Large intestine (tissue), 12 donors: ENCODE measurements at places on chromosomes 13 and 19. TPM values are rescaled to one million over a fixed set of nuclear protein-coding genes. Genes with fewer than 3 reads are reported as not detected.

FAM216B gene
- 0.15 TPM for polyA plus RNA-seq

POGLUT2 gene
- polyA plus RNA-seq, result 15.4 TPM

LRRC8E gene
- polyA plus RNA-seq, result 0.31 TPM

TUBB4A gene
- polyA plus RNA-seq, result 7.3 TPM

DNAAF3 gene
- polyA plus RNA-seq, result 0.99 TPM

EFNB2 gene
- 28.8 TPM for polyA plus RNA-seq

F10 gene
- 125 TPM for polyA plus RNA-seq

ZNF586 gene
- polyA plus RNA-seq, result 18.6 TPM

TBXA2R gene
- polyA plus RNA-seq, result 1.3 TPM

IQCN gene
- 5.5 TPM for polyA plus RNA-seq

NCR1 gene
- 1.1 TPM for polyA plus RNA-seq

PCSK4 gene
- 4.7 TPM for polyA plus RNA-seq

RNF225 gene
- not detected for polyA plus RNA-seq

NKPD1 gene
- 0.15 TPM for polyA plus RNA-seq

ZNF324B gene
- 5.2 TPM for polyA plus RNA-seq

EGLN2 gene
- polyA plus RNA-seq, result 61.6 TPM

FOSB gene
- polyA plus RNA-seq, result 250 TPM

NALCN gene
- 1.2 TPM for polyA plus RNA-seq

OR7D2 gene
- 0.03 TPM for polyA plus RNA-seq

CARD8 gene
- 40.9 TPM for polyA plus RNA-seq

USHBP1 gene
- 3.1 TPM for polyA plus RNA-seq

ZBTB7A gene
- polyA plus RNA-seq, result 34.1 TPM

PSG2 gene
- polyA plus RNA-seq, result not detected

ZNF534 gene
- polyA plus RNA-seq, result 0.40 TPM

CABP5 gene
- polyA plus RNA-seq, result not detected

CBARP gene
- 2.0 TPM for polyA plus RNA-seq

NPHS1 gene
- polyA plus RNA-seq, result 3.2 TPM

CEACAM7 gene
- polyA plus RNA-seq, result 0.09 TPM

CEACAM20 gene
- 2.6 TPM for polyA plus RNA-seq

COL4A1 gene
- 146 TPM for polyA plus RNA-seq

HCN2 gene
- polyA plus RNA-seq, result 0.76 TPM

NXNL1 gene
- not detected for polyA plus RNA-seq

C1QTNF9 gene
- 0.42 TPM for polyA plus RNA-seq

CTXN1 gene
- polyA plus RNA-seq, result 7.0 TPM

CRX gene
- polyA plus RNA-seq, result 0.09 TPM

SHC2 gene
- polyA plus RNA-seq, result 48.2 TPM

PGLYRP1 gene
- 0.07 TPM for polyA plus RNA-seq

GPR12 gene
- 0.97 TPM for polyA plus RNA-seq

CNFN gene
- polyA plus RNA-seq, result 13.5 TPM

SIGLEC10 gene
- 10.5 TPM for polyA plus RNA-seq

KIR2DL3 gene
- 0.27 TPM for polyA plus RNA-seq

AKAP8L gene
- polyA plus RNA-seq, result 74.7 TPM

FAAP24 gene
- polyA plus RNA-seq, result 3.1 TPM

LGALS7 gene
- polyA plus RNA-seq, result 5.6 TPM

ZNF543 gene
- 7.0 TPM for polyA plus RNA-seq

LINGO3 gene
- polyA plus RNA-seq, result 0.66 TPM

HS6ST3 gene
- polyA plus RNA-seq, result 1.4 TPM

ACER1 gene
- polyA plus RNA-seq, result 0.04 TPM

MED25 gene
- polyA plus RNA-seq, result 57.7 TPM

SLC25A15 gene
- polyA plus RNA-seq, result 33.3 TPM

JAK3 gene
- 9.9 TPM for polyA plus RNA-seq

HSD11B1L gene
- 5.7 TPM for polyA plus RNA-seq
